ENCODE measurements at places on chromosomes 3 and 15.

DNA sequence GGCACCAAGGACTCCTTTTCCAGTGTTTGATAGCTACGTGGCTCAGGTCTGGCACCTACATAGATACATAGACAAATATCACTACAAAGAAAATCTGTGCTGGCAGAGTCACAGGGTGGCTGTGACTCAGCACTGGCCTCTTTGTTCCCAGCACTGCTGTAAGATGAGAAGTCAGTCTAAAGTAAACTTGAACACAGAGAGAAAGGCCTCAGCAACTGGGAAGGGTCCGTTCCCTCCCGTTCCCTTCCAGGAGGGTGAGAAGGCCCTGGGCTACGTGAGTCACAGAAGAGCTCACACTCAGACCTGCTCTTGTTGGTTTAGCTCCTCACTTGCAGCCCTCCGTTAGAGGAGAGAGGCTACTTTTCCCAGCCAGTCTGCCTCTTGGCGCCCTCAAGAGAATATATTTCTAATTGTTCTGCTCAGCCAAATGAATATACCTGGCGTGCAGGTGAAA is 23.1 kb downstream of the ANXA2 start:
- peak; percentile 85 for DNase-seq

- no peak for DNase-seq
Measured at GRCh38 chr3:119662604-119663373, 2.4 kb upstream of the POPDC2 start.

GRCh38 chr3:180631317-180631716 is 29.4 kb downstream of the TTC14 start:
- DNase-seq, result no peak

DNA sequence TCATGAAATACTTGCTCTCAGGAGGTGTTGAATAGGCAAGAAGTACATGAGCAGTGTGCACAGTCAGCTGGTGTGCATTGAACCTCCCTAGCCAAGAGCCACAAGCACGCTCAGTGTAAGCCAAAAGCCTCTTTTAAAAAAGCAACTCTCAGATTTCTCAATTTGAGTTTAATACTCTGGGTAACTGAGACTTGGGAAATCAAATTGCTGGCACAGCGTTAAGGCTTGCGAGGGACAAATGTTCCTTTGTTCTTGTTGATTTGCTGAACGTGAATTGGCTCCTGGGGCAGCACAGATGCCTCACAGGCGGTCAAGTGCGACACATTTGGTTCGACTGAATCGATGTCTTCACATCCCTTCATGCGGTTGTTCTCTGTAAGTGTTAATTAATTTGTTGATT is at the start of gene FAM240A:
Gene FAM240A, plus strand, starts transcription at position 202 of the 400 bp plus-strand sequence. Its CDS starts 159 bp downstream, at position 361.
- no peak for DNase-seq

GRCh38 chr3:37024092-37024491 is 30.8 kb downstream of the MLH1 start:
- no peak for DNase-seq

GRCh38 chr3:194140520-194141414 is 4.8 kb downstream of the HES1 start:
- DNase-seq, result peak; percentile 64

GRCh38 chr15:57505949-57506391 is 85.7 kb upstream of the MYZAP start:
- no peak for DNase-seq

DNA sequence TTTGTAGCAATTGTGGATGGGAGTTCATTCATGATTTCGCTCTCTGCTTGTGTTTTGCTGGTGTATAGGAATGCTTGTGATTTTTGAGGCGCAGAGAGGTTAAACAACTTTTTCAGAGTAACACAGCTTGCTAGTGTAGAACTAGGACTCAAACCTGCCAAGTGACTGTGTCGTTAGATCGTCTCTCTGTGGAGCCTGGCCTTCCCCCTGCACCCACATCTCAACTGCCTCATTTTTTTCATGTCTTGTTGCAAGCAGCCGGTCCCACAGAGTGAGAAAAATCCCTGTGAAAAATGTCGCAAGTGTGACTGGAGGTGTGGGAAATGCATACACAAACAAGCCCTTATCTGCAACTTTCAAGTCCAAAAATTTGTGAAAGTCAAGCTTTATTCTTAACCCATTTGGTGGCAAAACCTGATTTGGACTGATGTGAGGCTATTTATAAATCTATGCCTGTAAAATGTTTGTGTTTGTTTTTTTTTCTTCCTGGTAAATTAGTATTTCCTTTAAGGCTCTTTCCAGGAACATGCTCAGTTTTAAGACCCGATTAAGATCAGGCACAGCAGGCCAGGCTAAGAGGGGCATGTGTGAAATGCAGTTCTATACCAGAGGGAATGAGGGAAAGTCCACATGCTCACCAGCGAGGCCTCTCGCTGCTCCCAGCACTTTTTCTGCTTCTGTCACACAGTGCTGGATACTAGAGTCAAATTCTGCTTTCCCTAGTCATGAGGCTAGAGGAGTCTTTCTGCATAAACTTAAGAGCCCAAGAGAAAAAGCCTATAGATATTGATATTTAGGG is 25.8 kb downstream of the ST6GAL1 start:
- no peak for DNase-seq

GRCh38 chr15:68047826-68048225 is 6.3 kb upstream of the PIAS1 start:
- peak; percentile 64 for DNase-seq

DNA sequence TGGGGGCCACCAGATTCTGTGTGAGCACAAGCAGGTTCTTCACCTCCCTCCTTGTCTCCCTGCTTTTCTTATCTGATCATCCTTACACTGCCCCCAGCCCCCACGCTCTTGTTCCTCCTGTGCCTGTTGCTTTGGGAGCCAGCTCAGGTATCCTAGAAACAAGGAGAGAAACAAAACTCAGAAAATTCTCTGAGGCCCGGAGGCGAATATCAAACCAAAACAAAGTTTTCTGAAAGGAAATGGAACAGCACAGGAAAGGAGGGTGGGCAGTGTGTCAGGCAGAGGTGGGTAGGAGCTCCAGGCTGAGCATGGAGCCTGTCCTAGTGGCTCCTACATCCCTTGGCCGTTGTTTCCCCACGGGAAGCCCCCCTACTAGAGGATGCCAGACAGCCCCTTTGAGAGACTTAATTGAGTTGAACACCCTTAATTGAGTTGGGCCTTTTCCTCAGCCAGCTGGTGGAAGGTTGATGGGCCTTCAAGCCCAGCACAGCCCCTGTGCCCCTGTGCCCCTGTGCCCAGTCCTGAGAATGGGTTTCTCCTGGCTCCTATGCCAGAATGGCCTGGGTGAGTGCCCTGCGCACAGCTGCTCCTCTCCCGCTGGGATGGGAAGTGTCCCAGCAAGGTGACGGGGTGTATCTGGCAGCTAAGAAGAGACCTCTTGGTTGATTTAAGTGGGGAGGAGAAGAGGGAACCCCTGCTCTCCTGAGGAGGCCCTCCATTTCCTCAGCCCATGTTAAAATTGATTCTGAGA is 22.8 kb upstream of the JMJD7 start:
- no peak for DNase-seq

- DNase-seq, result no peak
Measured at GRCh38 chr15:63244399-63244798, 33.0 kb upstream of the APH1B start.

DNA sequence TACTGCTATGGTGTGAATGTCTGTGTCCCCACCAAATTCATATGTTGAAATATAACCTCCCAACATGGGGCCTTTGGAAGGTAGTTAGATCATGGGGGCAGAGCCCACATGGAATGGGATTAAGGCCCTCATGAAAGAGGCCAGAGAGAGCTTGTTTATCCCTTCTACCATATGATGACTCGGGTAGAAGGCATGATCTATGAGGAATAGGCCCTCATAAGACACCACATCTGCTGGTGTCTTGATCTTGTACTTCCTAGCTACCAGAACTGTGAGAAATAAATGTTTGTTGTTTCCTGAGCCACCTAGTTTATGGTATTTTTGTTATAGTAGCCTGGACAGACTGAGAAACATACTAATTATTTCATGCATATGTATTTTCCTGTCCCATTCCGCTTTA is 51.9 kb downstream of the WWTR1 start:
- DNase-seq, result peak; percentile 41

DNA sequence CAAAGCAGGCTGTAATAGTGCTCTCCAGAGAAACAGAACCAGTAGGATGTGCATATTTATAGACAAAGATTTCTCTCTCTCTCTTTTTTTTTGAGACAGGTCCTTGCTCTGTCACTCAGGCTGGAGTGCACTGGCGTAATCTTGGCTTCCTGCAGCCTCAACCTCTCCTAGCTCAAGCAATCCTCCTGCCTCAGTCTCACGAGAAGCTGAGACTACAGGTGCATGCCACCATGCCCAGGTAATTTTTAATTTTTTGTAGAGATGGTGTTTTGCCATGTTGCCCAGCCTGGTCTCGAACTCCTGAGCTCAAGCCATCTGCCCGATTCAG is 67.1 kb upstream of the CHD2 start:
- DNase-seq, result no peak

DNA sequence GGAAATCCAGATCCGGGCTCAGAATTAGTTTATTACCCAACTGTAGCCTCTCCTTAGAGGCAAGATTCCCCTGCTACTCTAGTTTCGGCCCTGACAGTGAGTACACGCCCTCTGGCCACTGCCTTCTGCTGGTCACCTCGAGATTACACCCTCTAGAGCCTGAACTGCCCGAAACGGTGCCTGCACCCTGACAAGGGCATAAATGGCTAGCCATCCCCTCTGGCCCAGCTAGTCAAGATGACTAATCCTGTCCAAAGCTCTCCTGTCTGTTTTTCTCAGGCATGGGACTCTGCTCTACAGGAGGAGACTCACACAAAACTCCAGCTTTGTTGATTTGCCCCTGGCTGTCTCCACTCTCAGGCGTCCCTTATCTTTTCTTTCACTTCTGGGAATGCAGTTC is 150.5 kb upstream of the UBE2E2 start:
- DNase-seq, result no peak

DNA sequence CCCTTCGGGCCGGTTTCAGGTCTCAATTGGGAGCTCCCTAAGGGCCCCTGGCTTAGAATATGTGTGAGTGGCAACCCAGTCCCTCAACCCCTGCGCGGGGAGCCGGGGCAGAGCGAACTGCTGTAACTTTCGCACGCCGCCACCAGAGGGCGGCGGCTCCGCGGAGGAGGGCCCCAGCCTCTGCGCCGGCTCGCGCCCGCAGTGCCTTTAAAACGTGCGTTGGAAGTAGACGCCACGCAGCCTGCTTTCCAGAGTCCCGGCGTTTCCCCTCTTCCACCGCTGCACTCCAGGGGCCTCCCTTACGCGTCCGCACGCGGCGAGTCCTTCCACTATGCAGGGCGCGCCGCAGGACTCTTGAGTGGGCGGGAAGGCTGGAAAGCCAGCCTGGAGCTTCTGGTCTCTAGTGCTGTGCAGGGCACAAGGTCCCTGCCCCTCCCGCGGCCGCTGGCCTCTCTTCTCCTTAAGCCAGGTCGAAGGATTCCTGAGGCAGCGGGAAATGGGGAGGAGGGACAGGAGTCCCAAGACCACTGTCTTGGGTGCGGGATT is 23.7 kb upstream of the RNU6-1 start:
- DNase-seq, result peak; percentile 85

DNA sequence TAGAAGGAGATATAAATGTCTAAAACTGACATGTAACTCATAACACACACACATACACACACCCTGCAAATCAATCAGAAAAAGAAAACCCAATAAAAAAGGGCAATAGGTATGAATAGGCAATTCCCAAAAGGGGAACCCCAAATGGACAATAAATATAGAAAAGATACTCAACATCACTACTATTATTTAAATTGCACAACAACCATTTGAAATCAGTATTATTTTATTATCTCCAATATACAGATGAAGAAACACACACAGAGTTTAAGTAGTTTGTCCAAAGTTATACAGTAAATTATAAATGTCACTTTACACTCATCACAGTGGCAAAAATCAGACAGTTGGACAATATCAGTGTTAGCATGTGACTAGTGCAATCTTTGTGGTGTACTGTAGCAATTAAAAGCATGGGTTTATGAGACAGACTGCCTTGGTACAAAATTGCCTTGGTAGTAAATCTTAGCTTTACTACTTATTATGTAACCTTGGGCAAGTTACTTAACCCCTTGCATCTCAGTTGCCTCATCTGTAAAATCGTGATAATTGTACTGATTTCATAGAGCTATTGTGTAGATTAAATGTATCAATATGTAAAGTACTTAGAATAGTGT is 3.4 kb upstream of the FSTL1 start:
- DNase-seq, result no peak

DNA sequence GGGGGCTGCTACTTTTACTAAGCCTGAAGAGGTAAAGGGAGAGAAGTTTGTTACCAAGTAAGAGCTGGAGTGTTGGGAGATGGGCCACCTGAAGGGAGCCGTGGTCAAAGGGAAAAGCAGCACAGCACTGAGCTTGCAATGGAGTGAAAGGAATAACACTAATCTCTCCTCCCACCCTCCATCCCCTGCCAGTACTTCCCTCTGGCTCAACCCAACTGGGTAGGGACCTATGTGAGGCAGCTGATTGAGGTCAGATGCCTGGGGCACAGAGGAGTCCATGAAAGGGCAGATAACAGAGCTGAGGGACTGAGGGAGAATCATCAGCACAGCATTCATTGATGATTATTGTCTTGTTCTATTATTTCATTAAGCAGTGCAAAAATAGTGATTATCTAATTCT is 212.4 kb upstream of the TBC1D5 start:
- DNase-seq, result no peak

GRCh38 chr3:124144035-124144814 is 152.3 kb upstream of the ROPN1 start:
- DNase-seq, result no peak

- no peak for DNase-seq
Measured at GRCh38 chr3:189772584-189772983, 141.4 kb downstream of the TP63 start.

DNA sequence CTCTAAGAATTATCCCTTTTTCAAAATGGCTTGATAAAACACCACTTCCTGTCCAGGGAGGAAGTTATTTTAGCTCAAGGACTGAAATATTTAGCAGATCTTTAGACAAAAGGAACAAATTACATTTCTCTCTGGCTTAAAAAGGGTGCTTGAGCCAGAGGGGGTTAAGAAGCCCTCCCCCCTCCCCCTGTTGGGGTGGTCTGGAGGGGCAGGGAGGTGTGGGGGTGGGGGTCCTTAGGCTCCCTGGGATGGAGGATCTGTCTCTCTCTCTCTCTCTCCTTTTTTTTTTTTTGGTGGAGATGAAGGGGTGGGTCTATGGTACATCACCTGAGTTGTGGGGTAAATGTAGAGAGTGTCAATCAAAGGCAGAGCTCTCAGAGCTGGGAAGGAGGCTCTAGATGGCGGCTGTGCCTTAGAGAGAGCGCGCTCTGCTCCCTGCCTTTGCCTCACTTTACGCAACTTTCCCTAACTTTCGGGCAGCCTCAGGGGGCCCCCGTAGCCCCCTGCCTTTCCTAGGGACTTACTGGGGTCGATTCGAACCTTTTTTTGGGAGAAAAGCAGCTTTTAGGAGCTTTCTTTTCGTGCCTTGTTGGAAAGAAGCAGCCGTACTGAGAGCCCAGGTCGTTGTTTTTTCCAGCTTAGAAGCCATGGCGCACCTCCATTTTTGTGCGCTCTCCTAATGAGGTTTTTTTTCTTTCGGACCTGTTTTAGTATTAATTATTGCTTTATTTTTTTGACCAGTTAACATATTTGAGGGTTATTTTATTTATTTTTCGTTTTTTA is at the start of gene CHD2:
Gene CHD2, plus strand, starts transcription at position 377 of the 783 bp plus-strand sequence. CDS start 914 bp downstream, outside the sequence.
- peak; percentile 94 for DNase-seq

DNA sequence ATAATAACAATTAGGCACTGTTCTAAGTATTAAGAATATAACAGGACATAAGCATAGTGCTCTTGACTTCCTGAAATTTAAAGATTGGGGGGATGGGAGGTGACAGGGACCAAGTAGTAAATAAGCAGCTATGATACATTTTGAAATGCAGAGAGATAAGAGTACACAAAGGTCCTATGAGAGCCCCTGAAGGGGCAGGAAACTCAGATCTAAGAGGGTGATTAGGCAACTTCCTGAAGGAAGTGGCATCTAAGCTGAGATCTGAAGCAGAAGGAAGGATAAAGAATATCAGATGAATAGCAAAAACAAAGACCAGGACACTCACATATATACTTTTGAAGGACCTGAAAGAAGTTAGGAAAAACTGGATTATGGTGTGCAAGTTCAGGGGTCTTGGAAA is 415.2 kb upstream of the FRG2C start:
- DNase-seq, result no peak
